ENCODE measurements at places on chromosomes 7 and 10. TPM values are rescaled to one million over a fixed set of nuclear protein-coding genes. Genes with fewer than 3 reads are reported as not detected.

The LBX1 gene
- not detected for total RNA-seq

GRCh38 chr7:158241919-158242318 is 345.7 kb downstream of the PTPRN2 start:
- no peak for DNase-seq

The GATA3 gene
- 61.5 TPM for total RNA-seq

The PAX4 gene
- total RNA-seq, result not detected

The UMAD1 gene
- total RNA-seq, result 12.3 TPM

DNA sequence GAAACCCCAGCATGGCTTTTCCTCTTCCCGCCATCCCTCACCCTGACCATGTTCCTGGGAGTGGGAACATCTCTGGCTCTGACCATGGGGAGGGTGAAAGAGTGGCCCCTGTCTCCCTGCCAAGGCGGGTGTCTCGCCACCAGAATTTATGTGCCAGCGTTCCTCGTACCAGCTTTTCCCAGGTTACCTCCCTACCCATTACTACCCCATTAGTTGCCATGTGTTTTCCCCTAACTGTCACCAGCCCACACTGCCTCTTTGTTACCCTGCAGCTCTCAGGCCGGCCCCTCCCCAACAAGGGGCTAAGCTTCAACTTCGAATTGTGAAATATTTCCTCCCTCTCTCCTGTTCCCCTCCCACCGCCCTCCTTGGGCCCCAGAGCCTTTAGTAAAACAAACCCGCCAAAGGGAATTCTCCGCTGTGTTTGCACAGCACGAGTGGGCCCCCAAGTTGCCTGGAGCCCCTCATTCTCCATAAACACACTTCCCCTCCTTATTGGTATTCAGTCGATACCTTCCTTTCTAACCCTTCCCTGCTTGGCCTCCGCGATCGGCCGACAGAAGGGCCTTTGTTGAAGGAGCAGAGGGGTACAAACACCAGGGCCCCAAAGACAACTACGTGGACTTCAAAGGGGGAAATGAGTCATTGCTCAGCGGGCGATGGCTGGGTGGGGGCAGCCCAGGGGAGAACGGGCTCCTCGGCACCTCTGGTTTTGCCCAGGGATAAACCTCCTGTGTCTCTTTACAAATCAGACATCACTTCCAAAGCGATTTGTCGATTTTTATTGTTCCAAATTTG is 45.5 kb downstream of the SLIT1 start:
- DNase-seq, result no peak

The NUDT13 gene
- 1.2 TPM for total RNA-seq

DNA sequence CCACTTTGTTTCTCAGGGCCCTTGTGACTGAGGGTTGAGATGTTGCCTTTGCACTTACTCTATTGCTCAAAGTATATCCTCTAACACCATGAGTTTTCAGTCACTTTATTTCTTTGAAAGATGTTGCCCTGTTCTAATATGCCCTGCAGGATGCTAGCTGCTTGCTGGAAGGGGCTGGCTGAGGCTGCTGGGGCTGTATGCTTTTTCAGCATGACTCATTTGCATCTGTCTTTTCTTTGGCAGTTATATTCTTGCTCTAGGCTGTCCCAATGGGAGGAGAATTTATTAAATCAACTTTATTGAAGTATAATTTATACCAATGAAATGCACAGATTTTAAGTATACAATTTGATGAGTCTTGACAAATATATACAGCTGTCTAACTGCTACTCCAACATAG is 157.7 kb downstream of the PLPP4 start:
- DNase-seq, result no peak

- DNase-seq, result no peak
Measured at GRCh38 chr10:78754269-78755062, 314.3 kb upstream of the ZMIZ1 start.

DNA sequence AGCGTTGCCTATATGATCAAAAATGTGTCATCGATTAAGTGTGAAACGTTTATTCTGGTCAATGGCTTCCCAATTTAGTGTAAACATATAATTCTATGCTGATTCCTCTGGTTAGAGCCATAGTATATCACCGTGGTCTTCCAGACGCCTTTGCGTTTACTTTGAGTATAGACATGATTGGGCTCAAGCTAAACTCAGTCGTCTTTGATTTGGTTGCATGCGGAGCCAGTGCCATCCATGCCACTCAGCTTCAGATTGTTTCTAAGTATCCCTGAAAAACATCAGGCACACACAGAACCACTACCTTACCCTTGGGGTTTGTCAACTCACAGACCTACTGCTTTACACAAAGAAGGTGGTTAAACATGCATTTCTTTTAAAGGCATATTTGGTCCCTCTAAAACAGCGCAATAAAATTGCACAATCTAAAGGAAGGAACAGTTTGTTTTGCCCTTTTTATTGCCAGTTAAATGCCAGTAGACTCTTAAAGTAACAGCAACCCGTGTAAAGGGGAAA is 273.6 kb upstream of the KLF6 start:
- no peak for DNase-seq

The ZNF727 gene
- not detected for total RNA-seq

DNA sequence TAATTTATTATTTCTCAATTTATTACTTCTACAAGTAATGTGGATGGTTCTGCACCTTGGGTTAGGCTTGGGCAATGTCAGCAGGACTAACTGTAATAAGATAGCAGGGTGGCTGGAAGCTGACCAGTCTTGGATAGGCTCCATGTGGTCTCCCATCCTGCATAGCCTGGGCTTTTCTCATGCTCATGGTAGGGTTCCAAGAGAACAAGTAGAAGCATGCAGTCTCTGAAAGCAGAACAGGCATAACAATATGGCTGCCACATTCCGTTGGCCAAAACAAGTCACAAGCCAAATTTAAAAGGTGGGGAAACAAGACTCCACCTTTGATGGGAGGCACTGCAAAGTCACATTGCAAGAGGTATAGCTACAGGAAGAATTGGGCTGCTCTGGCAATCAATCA is 98.6 kb upstream of the MDFIC start:
- no peak for DNase-seq

DNA sequence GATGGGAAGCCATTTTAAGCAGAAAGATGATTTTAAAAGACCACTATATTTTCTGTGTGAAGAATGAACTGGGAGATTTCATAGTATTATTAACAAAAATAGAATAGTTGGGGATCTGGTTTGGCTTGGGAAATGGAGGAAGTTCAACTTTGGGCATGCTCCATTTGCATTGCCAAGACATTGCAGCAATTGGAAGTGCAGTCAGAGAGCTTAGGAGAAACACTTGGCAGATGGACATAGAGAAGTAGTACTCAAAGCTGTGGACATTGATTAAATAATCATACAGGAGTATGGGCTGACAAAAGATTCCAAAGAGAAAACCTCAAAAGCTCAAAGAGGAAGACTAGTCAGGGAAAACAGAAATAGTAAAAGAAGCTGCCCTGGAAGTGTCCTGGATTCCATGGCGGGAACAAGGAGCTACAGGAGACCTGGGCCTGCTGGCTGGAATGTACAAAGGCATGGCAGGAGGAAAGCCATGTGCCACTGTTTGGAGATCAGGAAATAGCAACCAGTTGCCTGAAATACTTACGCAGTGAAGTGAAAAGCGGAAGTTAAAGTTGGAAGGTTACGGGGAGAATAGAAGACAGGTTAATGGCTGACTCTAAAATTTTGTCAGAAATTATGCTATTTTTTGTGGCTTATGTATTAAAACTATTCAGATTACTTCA is 93.6 kb upstream of the MXI1 start:
- no peak for DNase-seq

GRCh38 chr7:146875981-146876380 is 759.4 kb downstream of the CNTNAP2 start:
- DNase-seq, result no peak

DNA sequence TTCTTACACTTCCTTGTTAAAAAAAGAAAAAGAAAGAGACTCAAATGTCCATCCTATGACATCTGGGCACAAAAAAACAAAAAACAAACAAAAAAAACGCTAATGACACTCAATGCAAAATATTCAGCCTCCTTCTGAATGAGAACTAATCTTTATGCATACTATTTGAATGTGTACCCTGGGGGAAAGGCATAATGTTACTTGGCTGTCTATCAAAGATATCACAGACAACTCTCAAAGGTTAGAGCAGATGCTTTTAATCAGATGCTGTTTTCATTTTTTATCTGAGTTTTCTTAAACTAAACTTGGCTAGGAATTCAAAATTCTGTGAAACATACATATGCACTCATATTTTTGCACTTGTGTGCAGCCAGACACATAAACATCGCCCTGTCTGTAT is 745.8 kb downstream of the CNTNAP2 start:
- no peak for DNase-seq

DNA sequence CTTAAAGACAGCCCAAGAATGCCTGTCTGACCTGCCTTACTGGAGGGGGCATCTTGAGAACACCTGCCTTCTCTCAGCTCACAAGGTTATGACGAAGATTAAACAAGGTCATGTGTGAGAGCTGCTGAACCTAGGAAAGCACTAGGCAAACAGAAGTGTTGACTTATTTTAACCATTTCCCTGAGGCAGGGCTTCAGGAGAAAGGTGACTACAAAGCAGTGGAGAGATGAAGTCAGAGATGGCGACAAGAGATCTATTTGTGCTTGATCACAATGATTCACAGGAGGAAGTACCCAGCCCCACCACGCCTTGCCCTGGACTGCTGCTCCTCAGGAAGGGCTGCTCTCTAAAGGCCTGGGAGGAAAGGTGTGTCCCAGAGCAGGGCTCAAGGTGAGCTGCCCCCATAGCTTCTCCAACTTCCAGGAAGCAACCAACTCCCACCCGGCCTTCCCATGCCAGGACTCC is 27.8 kb downstream of the STN1 start:
- DNase-seq, result no peak

GRCh38 chr7:7272294-7272693 is 90.0 kb downstream of the C1GALT1 start:
- no peak for DNase-seq

DNA sequence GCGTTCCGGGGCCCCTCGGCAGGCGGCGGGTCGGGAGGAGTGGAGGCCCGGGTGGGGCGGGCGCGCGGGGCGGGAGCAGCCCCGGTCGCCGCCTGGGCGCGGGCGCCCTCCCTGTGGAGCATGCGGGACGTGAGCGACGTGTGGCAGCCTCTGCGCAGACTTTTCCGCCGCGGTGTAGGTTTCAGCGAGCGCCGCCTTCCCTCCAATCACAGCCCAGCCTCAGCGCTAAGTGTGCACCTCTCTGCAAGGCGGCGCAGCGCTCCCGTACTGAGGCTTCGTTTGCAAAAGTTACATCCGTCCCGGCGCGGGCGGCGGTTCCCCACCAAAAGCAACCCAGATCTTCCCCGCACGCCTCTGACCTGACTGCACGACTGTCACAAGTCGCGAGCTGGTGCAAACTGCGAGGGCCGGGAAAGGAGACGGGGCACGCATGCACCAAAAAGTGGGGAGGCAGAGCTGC is 1.2 kb upstream of the PFKFB3 start:
- DNase-seq, result peak; percentile 94

DNA sequence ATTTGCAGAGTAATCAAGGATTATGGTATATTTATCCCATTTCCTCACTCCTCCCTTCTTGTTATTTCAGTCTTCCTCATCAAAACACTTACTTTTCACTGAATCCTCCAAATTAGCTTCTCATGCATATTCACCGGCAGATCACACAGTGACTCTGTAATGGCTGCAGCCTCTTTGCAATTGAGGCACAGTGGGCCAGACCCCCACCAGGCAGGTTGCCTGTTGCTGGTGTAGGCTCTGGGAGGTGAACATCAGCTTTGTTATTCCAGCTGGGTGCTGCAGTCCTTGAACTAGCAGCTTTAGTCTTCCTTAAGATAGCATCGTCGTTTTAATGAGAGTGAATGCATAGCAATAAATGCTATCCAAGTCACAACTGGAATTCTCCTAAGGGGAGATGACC is 449.3 kb downstream of the CNTNAP2 start:
- no peak for DNase-seq

DNA sequence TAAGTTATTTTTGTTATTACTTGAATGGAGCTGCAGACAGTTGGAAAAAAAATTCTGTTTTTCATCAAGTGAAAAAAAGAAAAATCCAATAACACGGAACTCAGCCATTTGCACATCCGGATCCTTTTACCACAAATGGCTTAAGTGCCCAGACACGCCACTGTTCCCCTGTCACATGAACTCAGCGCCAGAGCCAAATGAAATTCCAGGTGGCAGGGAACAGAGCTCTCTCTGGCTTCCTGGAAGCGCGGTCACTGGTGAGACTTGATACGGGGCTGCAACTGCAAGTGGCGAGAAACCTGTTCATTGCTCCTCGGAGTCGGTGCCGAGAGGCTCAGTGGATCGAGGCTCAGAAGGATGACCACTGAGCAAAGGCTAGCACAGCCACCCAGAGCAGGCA is 60.8 kb upstream of the NPTX2 start:
- no peak for DNase-seq

The TMEM229A gene
- not detected for total RNA-seq

The MBL2 gene
- total RNA-seq, result not detected

DNA sequence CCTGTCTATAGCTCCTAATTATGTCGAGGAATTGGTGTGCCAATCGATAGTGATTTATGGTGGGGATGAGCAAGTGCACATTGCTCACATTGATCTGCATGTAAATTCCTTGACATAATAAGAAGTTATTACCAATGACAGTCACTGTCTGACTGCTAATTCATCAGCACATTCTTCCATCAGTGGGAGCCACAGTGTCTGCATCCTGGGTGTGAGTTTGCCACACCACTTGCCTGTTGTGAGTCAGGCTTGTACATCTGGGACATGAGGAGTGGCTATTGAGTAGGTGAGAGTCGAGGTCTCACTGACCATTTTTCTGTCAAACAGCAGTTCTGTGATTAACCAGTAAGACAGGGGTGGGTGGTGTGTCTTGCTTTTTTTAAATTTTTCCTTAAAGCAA is 263.4 kb downstream of the LRMDA start:
- no peak for DNase-seq

DNA sequence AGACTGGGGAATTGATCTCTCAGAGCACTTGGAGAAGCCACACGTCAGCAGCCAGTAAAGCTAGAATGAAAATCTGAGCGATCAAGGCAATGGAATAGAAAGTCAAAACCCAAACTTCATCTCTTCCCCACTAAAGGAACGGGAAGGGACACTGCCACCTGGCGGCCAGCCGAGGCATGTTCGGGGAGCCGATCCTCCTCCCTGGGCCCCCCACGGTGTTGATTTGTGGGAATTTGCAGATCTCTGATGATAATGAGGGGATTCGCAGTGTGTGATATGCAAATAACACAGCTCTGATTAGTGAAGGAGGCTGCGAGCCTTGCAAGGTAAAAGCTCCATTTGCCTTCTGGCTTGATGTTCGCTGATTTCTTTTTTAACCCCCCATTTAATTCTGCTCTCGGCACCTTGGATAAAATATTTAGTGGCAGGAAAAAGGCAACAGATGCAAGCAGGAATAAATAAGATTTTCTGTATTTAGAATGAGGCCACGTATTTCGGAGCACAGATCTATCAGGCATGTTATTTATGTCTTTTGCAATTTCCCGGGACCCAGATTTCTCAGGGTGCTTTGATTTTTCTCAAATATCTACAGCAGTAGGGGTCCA is 258.6 kb downstream of the PAXIP1 start:
- no peak for DNase-seq

DNA sequence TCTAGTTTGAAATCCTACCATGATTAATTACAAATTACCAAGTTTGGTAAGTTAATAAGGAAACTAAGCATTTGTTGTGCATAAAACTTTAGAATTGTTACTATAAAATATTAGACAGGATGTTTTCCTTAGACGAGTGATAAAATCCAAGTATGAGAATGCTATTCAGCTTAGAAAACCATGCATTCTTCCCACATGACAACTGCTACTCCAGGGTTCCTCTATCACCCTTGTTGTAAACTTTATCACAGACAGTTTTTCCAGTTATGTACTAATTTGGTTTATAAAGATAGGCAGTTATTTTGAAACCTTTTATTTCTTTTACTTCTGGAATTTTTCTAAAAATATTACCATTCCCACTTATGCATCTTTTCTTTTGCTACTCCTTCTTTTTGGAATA is 52.0 kb downstream of the SIRT1 start:
- DNase-seq, result no peak

- no peak for DNase-seq
Measured at GRCh38 chr10:29840516-29841276, 205.9 kb upstream of the SVIL start.
